Adipocyte (in vitro differentiated cells): ENCODE measurements at places on chromosomes 16 and 17.

GRCh38 chr17:73155410-73156165 lies 9.2 kb upstream of the SSTR2 start:
- DNase-seq = no peak

GRCh38 chr16:17469741-17470181 lies 999 bp downstream of the XYLT1 start:
- peak; percentile 49 for DNase-seq

- DNase-seq = no peak
Measured at GRCh38 chr16:47568351-47568750, 107.2 kb downstream of the PHKB start.

DNA sequence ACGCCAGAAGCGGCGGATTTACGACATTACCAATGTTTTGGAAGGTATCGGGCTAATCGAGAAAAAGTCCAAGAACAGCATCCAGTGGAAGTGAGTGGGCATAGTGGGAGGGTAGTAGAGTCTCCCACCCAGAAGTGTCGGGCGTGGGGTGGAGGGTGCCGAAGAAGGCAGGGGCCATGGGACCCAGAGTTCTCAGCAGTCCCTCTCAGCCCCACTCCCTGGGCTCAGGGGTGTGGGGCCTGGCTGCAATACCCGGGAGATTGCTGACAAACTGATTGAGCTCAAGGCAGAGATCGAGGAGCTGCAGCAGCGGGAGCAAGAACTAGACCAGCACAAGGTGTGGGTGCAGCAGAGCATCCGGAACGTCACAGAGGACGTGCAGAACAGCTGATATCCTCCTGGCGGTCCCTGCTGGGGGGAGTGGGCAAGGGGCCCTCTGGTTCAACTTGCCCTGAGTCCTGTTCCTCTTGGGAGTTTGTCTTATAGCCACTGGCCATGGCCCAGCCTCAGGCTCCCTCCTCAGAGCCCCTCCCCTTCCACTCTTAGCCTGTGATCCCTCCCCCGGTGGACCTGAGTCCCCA lies 916 bp downstream of the E2F4 start:
- DNase-seq = no peak

- peak; percentile 9 for DNase-seq
Measured at GRCh38 chr16:49659356-49659755, 196.6 kb downstream of the ZNF423 start.

GRCh38 chr16:31452631-31453106 lies 6.6 kb upstream of the ARMC5 start:
- peak; percentile 90 for DNase-seq

DNA sequence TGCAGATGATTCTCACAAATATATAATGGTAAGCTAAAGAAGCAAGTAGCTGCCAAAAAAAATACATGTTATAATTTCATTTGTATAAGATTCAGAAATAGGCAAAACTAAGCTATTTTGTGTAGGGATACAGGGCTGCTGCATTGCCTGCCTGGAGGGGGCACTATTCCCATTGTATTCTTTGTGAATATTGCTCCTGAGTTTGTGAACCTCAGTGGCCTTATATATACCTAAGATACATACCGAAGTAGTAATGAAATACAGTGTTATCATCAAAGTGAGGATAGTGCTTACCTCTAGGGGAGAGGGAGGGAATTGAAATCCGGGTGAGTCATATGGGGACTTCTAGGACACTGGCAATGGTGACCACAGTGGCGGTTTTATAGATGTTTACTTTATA lies 53.5 kb downstream of the C17orf58 start:
- peak; percentile 7 for DNase-seq

- peak; percentile 32 for DNase-seq
Measured at GRCh38 chr16:85675251-85675874, 13.4 kb downstream of the GINS2 start.

DNA sequence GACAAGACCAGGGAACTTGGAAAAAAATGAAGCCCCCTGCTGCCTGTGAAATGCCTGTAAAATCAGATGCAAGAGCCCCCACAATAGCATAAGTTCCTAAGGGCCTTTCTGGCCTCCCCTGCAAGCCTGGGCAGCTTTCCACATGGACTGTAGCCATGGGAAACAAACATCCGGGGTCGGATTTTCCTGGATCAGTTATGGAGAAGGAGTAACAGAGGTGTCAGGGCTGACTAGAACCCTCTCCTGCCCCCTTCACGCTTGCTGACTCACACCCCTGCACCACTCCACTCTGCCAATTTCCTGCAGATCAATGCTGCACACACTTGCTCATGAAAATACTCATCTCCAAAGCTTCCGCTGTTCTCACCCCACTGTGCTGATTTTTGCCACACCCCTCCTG lies 258.6 kb downstream of the CBLN1 start:
- no peak for DNase-seq
